NCI-H748 treated with DMSO at 0.1 percent for 48 hours (cell line): ENCODE measurements at places on chromosomes 6 and 20.

DNA sequence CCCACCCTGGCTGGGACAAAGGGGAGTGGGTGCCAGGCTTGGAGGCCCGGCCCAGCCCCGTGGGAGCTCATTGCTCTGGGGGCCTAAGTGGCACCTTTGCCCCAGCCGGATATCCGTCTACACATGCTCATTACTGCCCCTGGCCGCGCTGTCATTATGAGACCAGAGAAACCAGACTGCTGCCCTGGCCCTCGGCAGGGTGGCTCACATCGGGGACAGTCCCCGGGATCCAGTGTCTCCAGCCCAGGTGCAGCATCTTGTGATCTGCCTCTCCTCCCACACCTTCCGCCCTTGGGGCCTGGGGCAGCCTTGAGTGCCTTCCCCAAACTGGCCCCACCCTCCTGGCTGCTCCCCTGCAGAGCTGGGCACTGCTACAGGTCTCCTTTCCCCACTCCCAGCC, 4.9 kb downstream of the SRMS start:
- no peak for DNase-seq

DNA sequence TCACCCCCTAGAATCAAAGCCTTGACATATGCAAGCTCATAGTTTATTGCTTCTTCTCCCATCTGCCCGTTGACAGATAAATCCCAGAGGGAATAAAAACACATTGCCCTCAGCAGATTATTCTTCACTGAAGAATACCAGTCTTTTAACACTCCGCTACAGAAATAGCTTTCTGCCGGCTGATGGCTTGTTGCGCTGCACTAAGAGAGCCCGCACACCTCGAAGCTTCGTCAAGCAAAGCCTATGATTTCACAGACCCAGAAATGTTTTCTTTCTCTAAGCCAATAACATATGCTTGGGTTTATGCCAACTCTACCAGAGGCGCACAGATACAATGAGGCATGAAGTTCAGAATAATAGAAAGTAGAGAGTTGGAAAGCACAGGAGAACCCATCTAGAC, 208.9 kb upstream of the FOXQ1 start:
- DNase-seq: no peak

DNA sequence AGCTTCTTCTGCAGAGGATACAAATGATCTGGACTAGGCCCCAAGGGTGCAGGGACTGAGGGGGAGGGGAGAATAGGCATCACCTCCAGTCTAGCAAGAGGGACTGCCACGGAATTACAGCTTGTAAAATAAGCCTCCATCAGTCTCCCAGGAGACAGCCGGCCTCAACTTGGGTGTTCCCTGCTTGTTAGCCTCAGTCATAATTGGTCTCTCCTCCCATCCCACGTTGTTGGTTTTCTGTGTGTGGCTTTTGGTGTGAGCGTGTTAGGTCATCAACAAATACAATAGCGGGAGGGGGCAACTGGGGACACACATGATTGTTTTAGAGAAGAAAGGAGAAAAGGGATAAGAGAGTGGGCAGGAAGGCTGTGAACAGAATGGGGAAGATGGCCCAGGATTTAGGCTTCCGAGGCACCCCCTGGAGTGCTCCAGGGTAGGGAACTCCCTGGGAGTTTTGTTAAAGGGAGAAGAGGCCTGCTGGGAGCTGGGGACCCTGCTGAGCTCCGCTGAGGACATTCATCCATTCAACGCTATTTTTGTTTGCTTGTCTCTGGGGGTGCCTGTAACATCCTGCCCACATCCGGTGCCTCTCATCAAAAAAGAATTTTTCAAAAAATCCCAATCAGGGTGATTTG, 9.2 kb downstream of the FOXA2 start:
- peak; percentile 89 for DNase-seq

DNA sequence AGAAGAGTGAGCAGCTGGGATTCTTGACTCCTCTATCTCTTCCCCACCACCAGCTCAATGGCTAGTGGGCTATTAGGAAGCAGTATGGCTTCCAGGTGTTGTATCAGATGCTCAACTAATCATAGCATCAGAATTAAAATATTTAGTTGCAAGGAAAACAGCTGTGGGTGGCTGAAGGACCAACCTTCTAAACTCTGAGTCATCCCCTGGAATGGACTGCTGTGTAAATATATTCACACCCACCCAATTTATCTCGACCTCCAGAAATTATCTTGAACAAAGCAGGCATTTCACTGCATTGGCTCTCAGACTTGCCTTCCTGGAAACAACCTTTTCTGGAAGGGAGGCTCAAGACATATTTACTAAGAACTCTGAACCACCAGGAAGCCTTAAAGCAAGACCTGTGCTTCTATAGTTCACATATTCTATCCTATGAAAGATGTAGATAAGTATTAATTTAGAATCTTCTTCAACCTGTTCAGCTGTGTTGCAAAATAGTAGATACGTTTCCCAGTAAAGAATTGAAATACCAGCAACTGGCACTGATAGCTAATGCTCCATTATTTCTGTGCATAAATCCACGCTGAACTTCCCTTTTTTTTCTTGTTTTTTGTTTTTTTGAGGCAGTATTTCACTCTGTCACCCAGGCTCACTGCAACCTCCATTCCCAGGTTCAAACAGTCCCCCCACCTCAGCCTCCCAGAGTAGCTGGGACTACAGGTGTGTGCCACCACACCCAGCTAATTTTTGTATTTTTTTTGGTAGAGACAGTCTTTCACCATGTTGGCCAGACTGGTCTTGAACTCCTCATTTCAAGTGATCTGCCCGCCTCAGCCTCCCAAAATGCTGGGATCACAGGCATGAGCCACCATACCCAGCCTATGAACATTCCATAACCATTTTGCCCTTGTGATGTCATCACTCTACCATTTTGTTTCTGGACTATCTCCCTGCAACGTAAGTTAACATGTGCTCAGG, 56.9 kb upstream of the CD2AP start:
- no peak for DNase-seq

DNA sequence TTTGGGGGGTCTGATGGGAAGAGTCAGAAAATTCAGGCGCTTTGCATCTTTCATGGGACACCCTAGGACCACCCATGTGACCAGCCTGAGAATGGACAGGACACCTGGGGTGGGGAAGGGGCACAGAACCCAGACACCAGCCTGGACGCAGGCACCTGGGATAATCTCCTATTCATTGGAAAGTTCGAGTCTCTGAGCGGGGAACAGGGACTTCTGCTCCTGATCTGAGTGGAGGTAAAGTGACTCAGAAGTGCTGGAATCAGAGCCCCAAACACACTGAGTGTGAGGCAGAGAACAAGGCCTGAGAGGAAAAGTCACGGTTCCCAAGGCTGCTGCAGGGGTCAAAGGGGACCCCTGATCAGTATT, 1.4 kb downstream of the HLA-B start:
- no peak for DNase-seq

DNA sequence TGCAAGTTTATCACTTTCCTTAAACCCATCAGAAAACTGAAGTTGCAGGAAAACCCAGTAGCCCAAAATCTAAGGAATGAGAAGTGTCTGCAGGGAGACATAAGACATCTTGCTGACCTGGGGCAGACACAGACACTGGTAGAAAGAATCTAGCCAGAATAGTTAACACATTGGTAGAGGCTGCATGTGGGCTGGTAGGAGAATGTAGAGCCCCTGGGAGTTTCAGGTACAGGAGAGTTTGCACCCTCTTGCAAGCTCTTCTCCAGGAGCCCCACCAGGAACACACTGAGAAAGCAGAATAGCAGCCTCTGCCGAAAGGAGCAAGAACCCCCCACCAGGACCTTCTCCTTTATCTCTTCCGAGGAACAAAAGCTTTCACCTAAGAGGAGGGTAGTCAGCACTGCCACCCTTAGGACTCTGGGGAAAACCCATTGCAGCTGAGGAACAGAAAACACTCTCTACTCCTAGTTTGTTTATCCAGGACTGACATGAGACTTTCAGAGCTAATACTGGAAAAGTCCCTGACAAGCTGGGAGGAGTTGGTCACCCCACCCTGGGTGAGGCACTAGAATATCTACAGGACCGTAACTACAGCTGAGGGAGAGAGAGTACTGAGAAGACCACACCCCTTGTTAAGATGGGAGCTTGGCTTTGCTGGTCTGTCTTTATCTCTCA, 10.5 kb upstream of the OGFRL1 start:
- no peak for DNase-seq

DNA sequence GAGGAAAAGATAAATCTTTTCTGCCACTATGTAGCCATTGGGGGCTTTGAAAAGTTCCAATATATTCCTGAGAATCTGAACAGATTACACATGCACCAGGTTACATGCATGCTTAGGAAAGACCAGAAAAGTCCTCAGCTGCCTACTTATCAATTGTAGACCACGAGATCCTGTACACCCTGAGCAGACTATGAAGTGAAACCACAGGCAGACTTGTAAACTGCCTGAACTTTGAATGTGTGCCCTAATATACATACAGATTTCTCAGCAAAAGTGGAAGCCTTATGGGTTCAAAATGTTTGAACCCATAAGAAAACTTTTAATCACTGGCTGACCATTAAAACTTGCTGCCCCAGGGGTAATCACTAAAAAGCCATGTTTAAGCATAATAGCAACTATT, 273.5 kb upstream of the RUNX2 start:
- DNase-seq: no peak

GRCh38 chr6:72770959-72771358, 149.1 kb downstream of the KCNQ5 start:
- DNase-seq: no peak

DNA sequence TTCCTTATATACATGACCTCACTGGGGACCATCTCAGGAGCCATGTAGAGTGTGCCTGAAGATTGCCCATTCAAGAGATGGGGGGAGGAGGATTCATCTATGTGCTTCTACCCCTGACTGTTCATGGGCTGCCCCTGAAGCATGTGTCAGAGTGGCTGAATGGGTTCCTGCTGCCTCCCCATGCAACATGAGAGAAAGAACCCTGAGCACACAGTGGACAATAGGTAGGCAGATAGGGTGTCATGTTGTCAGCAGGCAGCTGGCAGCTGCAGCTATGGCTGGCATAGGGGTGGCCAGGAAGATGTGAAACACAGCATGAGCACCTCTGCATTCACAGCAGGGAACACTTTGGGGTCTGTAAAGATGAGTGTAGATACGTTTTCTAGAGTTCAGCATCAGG, 208.4 kb upstream of the CNR1 start:
- DNase-seq: no peak

DNA sequence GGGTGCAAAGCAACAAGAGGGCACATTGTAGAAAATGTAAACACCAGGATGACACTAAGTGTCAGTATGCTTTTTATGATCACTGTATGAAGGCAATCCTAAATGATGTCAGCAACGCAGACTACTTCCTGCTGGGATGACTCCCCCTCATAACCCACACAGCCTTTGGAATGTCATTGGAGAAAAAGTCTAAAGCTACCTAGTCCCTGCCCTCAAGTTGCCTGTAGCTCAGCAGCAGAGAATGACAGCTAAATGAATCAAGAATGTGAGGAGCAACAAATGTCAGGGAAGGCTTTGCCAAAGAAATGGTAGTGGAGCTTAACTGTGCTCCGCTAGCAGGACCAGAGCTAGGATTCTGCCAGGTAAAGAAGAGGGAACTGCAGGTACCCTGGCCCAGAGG, 555.6 kb downstream of the CD83 start:
- no peak for DNase-seq

DNA sequence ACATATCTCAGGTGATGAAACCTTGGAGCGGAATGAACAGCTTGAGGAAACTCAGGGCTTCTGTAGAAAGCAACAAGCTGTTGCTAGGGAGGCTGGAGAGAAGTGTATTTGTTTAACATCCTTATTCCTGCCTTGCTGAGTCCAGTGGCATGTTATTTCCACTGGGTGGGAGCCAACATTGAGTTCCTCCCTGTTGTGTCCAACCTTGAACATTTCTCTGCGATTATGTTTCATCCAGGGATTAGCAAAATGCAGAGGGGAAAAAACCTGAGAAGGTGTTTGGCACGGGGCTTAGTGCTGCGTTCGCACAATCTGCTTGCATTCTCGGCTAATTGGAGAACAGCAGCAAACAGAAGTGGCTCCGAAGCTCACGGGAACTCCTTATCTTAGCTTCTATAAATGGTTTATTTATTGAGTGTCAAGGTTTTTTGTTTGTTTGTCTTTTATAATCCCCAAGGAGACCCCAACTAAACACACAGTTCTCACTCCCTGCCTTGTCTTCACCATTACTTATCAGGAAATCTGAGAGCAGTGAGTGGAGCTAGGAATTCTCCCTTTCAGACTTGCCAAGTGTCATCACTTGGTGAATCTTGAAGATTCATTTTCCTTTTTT, 412.8 kb downstream of the CDC5L start:
- no peak for DNase-seq

DNA sequence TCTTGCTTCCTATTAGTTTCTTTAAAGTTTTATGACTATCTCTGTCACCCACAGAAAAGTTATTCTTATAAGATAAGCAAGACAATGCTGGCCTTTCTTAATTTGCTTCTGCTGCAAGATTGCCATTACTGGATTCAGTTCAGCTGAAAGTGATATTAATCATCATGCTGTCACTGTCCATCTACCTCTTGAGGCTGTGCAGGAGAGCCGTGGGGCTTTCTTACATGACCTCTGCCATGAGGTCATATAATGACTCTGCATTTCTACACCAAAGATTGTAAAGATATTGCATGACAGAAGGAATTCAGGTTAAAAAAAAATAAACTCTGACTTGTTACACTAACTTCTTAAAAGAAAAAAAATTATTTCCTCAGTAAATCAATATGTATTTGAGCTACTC, 106.9 kb downstream of the TRDN start:
- no peak for DNase-seq

GRCh38 chr6:13927203-13927602, 2.5 kb downstream of the RNF182 start:
- peak; percentile 57 for DNase-seq

DNA sequence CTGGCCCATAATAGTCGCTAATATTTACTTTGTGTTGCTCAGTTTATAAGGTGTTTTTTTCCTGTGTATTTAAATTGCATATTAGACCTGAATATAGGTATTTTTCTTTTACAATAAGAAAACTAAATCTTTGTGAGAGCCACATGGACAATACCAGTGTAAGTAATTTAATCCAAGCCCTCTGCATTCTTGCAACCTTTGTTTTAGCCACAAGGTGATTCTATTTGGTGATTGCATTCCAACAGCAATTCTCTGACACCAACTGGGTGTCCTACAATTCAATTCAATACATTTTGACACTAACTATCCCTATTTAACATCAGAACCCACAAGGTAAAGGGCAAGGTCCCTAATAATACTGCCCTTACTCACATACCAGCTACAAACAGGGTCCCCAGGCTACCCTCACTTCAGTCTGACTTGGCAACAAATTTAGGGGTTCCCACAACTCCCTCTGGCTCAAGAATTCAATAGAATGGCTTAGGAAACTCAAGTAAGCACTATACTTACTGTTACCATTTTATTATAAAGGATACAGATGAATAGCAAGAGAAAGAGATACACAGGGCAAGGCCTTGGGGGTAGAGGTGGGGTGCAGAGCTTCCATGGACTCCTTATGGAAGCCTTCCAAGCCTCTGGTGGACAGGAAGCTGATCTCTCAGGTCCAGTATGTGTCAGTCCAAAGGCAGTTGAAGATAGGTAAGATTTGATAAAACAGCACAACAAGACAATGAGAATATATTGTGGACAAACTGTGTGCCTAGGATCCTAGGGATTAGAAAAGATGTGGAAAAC, 169.3 kb downstream of the CD83 start:
- DNase-seq: no peak

DNA sequence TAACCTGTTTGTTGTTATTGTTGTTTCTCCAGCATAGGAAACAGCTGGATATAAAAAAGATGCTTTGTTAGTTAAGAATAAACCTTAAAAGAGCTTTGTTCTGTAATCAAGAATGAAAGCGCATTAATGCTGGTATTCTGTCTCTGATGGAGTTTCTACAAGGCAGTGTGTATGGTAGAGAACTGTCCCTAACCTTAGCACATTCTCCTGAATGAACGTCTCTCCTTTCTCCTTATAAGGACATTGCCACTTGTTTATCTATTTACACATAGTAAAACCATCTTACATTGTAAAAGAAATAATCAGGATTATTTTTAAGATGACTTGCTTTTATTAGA, 33.8 kb upstream of the LCA5 start:
- peak; percentile 50 for DNase-seq
